Airway epithelial cell (primary cell): ENCODE measurements at places on chromosomes 12 and 14. TPM values are rescaled to one million over a fixed set of nuclear protein-coding genes. Genes with fewer than 3 reads are reported as not detected.

The INSM2 gene
- total RNA-seq = not detected in 2 replicates

The BHLHE41 gene
- 0.33 and 0.35 TPM in 2 replicates for total RNA-seq

The RASSF9 gene
- total RNA-seq = 3.5 and 4.7 TPM in 2 replicates

The CLEC14A gene
- 0.05 TPM in 1 of 2 replicates, not detected in the other for total RNA-seq
